Liver (tissue), 10 donors: ENCODE measurements at places on chromosomes 1 and 21.

DNA sequence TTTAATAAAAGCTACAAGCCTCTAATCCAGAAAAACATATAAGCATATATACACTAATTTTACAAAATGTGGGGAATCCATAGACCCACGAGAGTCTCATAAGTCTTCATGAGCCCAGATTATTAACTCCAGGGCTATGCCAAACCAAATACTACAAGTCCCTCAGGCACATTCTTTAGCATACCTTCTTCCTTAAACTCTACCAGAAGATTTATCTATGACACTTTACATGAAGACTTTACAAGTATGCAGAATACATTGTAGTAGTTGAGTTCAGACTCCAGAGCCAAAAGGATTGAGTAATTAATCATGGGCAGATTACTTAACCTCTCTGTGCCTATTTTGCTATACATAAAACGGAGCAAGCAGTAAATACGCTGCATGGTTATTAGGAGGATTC is 793.7 kb upstream of the ADGRL2 start:
- no peak for DNase-seq

DNA sequence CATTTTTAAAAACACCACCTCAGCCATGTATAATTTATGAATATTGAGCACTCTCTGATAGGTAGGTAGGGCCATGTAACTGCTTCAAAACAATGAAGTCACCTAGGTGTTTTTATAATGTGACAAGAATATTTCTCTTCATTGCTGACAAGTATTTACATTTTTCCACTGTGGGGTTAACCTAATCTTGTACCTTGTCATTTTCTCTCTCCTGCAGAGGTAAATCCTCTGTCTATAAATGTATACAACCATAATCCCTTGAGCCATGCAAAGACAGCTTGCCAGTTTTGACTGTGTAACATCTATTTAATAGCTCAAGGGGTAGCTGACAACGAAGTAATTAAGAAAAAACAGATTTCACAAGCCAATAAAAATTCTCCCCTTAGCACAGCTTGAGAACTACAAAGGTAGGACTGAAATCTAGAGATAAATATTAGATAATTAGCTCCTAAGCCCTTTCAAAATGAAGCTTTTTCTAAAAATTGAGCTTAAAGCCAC is 137.6 kb upstream of the POGK start:
- no peak for DNase-seq

DNA sequence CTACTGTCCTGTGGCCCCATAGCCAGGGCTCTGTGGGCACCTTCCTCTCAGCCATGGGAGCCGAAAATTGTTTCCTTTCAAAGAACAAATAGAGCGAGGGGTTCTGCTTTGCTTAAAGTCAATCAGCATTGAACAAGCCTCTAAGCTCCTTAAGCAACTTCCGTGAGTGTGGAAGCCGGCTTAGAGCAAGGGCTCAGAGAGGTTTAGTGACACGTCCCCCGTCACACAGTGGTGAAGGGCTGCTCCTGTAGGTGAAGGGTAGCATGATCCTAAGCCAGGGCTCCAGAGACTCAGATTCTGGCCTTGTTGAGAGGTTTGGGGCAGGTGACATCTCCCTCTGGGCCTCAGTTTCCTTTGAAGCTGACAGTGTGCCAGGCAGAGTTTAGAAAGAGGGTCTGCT is 94.0 kb upstream of the WNT4 start:
- DNase-seq: no peak

DNA sequence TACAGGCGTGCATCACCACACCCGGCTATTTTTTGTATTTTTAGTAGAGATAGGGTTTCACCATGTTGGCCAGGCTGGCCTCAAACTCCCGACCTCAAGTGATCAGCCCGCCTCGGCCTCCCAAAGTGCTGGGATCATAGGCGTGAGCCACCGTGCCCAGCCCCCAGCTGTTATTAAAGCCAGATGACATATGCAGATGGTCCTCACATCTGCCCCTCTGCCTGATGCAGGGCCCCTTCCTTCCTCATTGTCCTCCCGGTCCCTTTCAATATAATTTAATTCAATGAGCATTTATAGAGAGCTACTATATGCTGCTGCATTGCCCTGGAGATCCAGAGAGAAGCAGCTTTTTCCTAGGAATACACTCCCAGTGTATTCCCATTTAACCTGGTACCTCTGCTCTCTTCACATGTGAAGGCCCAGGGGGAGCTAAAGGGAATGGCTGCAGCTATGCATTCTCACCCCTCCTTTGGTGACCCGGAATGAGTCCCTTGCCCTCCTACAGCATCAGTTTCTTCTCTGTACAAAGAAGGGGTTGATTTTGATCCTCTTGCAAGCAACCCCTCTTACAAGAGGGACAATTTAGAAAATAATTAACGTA is 55.6 kb downstream of the L1TD1 start:
- DNase-seq: no peak

- DNase-seq: no peak
These were observed 6.7 kb upstream of the ANKRD65 start for GRCh38 chr1:1427820-1428148.

- no peak for DNase-seq
These were observed 36.7 kb downstream of the ADAM30 start for GRCh38 chr1:119859647-119860046.

GRCh38 chr1:242735323-242735722 is 210.8 kb upstream of the PLD5 start:
- DNase-seq: no peak

- no peak for DNase-seq
These were observed 647 bp downstream of the TSEN15 start for GRCh38 chr1:184052194-184052559.
